NCI-H510A (cell line): ENCODE measurements at places on chromosomes 16 and 17.

DNA sequence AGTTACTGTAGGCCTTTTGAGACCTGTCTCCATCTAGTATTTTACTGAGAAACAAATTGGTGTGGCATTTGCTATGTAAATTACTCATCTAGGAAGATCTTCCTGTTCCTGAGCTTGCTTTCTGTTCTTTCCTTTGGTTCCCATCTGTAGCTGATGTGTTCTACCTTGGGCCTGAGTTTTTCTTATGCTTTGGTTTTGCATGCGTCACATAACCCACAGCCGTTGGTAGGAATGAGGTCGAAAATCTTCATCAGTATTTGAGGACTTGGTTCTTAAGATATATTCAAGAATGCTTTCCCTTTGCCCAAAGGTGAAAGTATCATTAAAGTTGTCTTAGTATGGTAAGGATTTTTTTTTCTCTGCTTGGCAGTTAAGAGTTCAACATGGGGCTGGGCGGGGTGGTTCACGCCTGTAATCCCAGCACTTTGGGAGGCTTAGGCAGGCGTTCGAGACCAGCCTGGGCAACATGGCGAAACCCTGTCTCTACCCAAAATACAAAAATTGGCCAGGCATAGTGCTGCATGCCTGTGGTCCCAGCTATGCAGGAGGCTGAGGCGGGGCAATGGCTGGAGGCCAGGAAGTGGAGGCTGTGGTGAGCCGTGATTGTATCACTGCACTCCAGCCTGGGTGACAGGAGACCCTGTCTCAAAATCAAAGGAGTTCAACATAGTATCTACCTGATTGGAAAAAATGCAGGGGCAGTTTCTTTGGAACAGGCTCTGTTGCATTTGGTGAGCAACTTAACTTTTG is 28.8 kb downstream of the IST1 start:
- DNase-seq, result no peak

GRCh38 chr17:40328386-40328766 is 19.4 kb downstream of the RARA start:
- no peak for DNase-seq

GRCh38 chr16:10752843-10753523 is 9.3 kb downstream of the NUBP1 start:
- DNase-seq, result no peak

- no peak for DNase-seq
These were observed 42.1 kb upstream of the GPRC5B start for GRCh38 chr16:19926449-19927390.

- DNase-seq, result no peak
These were observed 43.6 kb downstream of the TEX14 start for GRCh38 chr17:58648236-58648635.

- no peak for DNase-seq
These were observed 40.3 kb upstream of the KIFC3 start for GRCh38 chr16:57842601-57843000.

DNA sequence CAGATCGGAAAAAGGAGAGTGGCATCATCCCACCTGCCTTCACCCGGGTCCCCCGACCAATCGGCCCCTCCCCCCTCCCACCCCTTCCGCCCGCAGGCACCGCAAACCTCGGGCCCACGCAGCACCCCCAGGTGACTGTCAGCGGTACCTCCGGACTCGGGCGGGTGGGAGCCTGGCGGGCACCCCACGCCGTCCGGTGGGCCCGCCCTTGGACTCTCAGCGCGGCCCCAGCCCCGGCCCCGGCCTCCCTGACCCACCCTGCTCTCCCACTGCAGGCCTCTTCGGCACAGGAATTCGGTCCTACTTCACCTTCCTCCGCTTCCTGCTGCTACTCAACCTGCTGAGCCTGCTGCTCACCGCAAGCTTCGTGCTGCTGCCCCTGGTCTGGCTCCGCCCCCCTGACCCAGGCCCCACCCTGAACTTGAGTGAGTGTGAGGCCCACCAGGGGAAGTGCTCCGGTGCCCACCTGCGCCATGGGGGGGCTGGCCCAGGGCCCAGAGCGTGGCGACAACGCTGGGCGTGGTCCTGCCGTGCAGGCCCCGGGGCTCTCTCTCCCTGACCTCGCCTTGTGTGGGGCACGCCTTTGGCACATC is 1.6 kb downstream of the TMC8 start:
- DNase-seq, result no peak

- DNase-seq, result no peak
These were observed at the start of gene RIPOR1 for GRCh38 chr16:67528222-67528869. Gene RIPOR1, plus strand, starts transcription at chr16:67528829. Its CDS starts 9,618 bp downstream, at chr16:67538447.

DNA sequence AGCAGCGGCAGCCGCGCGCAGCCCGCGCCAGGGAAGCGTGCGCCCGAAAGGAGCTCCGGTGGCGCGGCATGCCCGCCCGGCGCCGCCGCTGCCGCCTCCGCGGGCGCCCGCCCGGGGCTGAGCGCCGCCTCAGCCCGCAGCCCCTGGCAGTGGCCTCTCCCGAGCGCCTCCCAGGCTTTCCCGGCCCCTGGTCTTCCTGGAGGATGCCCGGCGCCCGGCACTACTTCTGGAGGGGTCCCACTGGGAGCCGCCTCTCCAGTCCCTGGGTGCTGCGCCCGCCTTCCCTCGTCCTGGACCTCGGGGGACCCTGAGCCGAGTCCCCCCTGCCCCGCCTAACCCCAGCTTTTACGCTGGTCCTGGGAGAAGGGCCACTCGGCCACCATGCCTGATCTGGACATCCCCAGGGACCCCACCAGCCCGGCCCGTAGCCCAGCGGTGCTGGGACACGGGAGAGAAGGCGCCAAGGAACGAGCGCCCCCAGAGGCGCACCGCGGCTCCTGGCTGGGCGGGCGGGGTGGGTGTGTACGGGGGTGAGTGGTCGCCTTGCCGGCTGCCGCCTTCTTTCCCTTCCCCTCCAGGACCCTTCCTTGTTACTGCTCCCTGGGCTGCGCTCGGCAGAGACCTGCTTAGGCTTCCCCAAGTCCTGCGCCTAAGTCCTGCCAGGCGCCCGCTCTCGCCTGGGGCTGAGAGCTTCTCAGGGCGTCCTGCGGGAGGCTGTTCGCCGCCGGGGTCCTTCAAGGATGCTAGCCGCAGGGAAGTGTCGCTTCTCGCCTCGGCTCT is 704 bp downstream of the ASIC2 start:
- no peak for DNase-seq

GRCh38 chr17:1820528-1821252 is 9.0 kb downstream of the SMYD4 start:
- DNase-seq, result no peak

DNA sequence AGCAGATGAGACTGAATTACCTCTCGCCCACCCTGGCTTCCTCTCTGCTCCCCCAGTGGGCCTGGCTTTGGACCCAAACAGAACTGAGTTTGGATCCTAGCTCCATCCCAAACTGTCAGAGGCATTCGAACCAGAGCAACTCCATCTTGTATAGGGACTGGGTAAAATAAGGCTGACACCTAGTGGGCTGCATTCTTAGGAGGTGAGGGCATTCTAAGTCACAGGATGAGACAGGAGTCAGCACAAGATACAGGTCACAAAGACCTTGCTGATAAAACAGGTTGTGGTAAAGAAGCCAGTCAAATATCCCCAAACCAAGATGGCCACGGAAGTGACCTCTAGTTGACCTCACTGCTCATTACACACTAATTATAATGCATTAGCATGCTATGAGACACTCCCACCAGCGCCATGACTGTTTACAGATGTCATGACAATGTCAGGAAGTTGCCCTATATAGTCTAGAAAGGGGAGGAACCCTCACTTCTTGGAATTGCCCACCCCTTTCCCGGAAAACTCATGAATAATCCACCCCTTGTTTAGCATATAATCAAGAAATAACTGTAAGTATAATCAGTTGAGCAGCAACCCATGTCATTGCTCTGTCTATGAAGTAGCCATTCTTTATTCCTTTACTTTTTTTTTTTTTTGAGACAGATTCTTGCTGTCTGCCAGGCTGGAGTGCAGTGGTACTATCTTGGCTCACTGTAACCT is 44.4 kb downstream of the LYRM1 start:
- DNase-seq, result no peak

GRCh38 chr16:55408661-55409060 is 70.3 kb upstream of the MMP2 start:
- DNase-seq, result no peak

DNA sequence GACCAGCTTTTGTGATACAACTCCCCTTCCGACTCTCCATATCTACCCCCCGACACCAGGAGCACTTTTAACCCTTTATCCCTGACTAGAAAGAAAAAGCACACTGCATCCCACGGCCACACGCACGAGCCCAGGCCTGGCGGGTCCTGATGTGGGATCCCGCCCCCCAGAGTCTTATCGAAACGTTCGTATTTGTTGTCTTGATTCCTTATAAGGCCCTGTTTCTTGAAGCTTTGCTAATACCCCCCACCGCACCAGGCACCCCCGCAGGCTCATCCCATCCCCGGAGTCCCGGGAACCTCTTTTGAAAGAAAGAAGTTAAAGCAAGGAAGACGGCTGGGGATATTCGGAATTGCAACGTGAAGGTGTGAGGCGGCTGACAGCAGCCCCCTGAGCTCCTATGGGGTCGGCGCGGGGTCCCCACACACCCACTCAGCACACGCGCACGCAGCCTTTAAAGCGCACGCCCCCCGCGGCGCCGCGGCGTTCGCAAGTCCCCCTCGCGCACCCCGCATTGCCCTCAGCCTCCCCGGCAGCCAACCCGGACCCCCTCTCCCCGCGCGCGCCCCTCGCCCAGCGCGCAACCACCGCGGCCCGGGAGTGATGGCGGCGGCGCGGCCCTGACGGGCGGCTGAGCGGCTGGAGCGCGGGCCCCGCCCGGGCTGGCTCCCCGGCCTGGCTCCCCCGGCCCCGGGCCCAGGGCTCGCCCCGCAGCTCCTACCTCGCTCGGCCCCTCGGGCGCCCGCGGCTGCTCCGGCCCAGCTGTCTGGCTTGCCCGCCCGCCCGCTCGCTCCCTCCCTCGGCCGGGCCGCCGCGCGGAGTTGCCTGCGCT is 448 bp downstream of the STAT5B start:
- DNase-seq, result no peak

DNA sequence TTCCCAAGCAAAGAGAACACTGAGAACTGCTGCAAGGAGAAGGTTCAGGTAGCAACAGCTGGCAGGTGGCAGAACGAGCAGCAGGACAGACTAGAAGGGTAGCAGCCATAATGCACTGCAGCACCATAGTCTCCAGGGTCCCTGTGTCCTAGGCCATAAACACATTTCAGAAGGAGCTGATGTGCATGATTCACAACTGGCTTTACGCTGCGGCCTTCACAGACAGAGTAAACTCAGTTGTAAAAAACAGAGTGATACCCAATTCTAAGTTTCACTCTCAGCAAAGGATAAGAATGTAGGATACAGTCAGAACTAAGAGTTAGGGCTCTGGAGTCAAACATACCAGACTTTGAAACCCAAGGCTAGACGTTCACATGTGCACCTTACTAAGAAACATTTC is 24.4 kb downstream of the ARHGAP17 start:
- DNase-seq, result no peak

GRCh38 chr17:68004201-68004600 is 7.9 kb upstream of the C17orf58 start:
- no peak for DNase-seq
